ENCODE measurements at places on chromosomes 1 and 21.
A peak's percentile ranks its signal among the peaks of the same experiment; 100 is the strongest.

GRCh38 chr1:36425791-36426190 lies 24.5 kb downstream of the OSCP1 start:
- DNase-seq, result no peak

GRCh38 chr1:60535713-60536112 lies 462.1 kb upstream of the C1orf87 start:
- no peak for DNase-seq

DNA sequence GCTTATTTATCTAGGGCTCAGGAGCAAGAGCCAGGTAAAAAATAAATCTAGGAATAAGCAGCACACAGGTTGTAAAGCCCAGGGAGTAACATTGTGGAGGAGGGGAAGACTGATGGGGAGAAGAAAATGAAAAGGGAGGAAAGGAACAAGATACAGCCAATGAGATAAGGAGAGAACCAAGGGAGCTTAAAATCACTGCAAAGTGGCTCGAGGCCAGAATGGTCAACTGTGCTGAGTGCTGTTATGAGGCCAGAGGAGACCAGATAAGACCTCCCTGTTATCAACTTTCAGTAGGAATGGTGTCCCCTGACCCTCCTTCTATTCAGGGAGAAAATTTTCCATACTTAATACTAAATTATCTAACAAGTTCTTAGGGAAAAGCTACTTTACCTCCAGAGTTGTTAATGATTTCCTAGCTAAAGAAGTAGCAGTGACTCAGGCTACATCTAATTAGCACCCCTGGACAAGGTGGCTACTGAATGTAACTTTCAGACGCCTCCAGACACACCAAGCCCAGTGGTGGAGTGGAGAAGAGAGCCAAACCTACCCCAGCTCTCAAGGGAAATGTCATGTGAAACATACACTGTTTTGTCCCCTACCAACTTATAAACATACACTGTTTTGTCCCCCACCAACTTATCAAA lies 25.5 kb downstream of the ENAH start:
- no peak for DNase-seq

- no peak for DNase-seq
These were observed 601 bp downstream of the CCT8 start for GRCh38 chr21:29072873-29073221.

GRCh38 chr1:90357995-90358394 lies 359.1 kb downstream of the BARHL2 start:
- DNase-seq, result no peak

DNA sequence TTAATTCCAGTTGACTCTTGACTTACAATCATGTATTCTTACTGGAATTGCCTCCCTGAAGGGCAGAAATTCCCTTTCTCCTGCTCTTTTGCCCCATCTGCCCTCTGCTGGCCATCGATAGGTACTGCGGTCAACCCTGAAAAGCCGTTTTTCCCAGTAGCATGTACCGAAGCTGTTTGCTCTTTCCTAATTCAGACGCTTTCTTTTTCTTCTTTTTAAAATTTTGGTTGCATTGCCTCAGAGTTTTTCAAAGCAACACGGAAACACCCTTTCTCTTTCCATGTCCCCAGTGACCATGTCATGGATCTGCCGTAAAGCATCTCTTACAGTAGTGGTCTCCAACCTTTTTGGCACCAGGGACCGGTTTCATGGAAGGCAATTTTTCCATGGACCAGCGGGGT lies 164.2 kb upstream of the C1orf21 start:
- DNase-seq, result peak; percentile 50

DNA sequence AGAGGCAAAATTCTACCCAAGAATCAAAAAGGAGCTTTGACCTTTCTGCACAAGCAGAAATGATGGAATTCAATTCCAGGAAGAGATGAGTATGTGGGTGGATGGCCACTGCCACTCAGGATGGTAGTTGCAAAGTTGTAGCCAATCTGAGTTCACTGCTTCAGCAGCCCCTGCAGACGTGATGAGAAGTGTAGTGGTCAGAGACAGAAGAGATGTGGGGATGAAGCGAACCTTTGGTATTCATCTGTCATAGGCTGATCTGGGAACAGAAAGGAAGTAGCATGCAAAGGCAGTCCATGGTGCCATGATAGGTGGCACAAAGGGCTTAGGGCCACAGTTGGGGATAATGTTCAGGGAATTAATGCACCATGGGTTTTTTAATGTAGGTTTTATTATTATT lies 81.1 kb upstream of the PGBD5 start:
- DNase-seq, result no peak

GRCh38 chr1:181149326-181150125 lies 61.0 kb downstream of the IER5 start:
- peak; percentile 83 for DNase-seq

GRCh38 chr21:26169611-26170470 lies 729 bp downstream of the APP start:
- peak; percentile 18 for DNase-seq

- no peak for DNase-seq
These were observed at the start of gene CCSAP for GRCh38 chr1:229342656-229343569. Gene CCSAP, minus strand, starts transcription at chr1:229343047. Its CDS starts 582 bp downstream, at chr1:229342465.

- no peak for DNase-seq
These were observed 10.7 kb downstream of the LRRC47 start for GRCh38 chr1:3785456-3786157.

- no peak for DNase-seq
These were observed 744.1 kb upstream of the CHRM3 start for GRCh38 chr1:238642231-238642630.

GRCh38 chr1:109624201-109625010 lies 4.8 kb downstream of the AMPD2 start:
- peak; percentile 26 for DNase-seq

- no peak for DNase-seq
These were observed 13.3 kb downstream of the RPS6KA1 start for GRCh38 chr1:26542771-26543451.

GRCh38 chr1:161273402-161273801 lies 14.9 kb downstream of the PCP4L1 start:
- DNase-seq, result no peak

DNA sequence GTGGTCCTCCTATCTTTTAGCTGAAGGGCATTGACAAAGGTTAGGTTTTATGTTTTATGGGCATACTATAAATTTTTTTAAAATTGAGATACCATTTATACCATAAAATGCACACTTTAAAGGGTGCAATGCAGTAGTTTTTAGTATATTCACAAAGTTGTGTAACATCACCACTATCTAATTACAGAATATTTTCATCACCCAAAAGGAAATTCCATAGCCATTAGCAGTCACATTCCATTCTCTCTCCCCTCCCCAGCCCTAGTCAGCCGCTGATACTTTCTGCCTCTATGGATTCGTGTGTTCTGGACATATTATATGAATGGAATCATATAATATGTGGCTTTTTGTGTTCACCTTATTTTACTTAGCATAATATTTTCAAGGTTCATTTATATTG lies 135.8 kb upstream of the B3GALT2 start:
- DNase-seq, result no peak

GRCh38 chr1:241612533-241613477 lies 27.4 kb downstream of the CHML start:
- DNase-seq, result no peak

- DNase-seq, result no peak
These were observed 254.8 kb downstream of the OLFM3 start for GRCh38 chr1:101741910-101742309.

DNA sequence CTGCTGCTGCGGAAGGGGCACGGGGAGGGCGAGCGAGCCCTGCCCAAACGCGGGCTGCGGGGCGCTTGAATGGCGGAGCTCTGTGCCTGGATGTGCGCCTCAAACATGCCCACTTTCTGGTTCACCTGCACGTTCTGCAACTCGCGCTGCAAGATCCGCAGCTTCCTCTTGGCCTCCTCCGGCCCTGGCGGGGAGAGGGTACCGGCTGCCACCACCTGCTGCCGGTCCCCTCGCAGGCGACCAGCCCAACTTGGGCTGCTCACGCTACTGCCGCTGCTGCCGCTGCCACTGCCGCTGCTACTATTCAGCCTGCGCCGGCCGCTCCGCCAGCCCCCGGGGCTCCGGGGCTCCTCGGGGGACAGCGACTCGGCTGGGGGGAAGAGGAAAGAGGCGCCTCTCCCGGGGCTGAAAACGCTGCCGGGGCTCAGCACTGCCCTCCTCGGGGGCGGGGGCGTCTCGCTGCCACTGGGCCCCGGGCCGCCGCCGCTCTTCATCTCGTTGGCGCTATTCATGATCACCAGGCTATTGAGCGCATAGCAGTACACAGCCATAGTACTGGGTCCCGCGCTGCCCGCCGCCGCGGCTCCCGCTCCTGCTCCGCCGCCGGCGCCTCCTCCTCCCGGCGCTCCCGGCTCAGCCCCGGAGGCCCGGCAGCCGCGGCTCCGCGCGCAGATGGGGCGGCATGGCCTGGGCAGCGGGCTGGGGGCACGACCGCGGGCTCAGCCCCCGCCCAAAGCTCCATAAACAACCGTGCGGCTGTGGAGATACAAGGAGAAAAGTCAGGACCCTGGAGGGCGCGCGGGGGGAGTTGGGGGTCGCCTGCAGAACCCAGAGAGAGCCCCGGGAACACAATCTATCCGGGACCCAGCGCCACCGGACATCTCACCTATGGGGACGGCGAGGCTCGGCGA lies 1.9 kb downstream of the ITPKB start:
- peak; percentile 71 for DNase-seq
